Central memory CD8-positive, alpha-beta T cell (primary cell): ENCODE measurements at places on chromosomes 4 and X.
A peak's percentile ranks its signal among the peaks of the same experiment; 100 is the strongest.

DNA sequence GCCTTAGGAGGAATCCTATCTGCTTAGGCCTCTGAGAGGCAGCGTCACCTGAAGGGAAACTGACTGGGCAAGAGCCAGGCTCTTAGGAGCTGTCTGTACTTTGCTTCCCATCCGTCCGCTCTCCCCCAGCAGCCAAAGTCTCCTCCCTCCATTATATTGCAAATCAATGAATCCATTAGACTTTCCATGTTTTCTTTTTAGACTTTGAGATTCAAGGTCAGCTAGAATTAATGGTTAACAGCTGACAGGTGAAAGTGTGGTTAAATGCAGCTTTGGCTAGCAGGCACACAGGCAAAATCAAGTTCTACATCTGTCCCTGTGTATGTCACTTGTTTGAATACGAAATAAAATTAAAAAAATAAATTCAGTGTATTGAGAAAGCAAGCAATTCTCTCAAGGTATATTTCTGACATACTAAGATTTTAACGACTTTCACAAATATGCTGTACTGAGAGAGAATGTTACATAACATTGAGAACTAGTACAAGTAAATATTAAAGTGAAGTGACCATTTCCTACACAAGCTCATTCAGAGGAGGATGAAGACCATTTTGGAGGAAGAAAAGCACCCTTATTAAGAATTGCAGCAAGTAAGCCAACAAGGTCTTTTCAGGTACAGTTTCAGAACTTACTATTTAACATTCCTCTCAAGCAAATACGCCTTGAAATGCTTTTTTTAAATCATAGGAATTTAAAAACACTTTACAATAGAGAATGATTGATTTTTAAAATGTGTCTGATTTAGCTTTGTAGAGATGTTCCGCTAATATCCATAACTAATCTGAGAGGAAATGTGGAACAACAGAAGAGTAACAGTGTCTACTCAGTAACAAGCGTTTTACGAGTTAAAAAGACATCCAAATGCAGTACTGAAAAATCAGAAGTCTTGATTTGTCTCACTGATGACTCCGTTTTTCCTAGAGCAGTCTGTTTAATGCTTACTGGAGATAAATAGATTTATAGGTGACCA, at the start of gene F11:
Gene F11 (plus strand): TSS at position 507 of the 970 bp plus-strand sequence. CDS start 948 bp downstream, outside the sequence.
- DNase-seq: no peak

DNA sequence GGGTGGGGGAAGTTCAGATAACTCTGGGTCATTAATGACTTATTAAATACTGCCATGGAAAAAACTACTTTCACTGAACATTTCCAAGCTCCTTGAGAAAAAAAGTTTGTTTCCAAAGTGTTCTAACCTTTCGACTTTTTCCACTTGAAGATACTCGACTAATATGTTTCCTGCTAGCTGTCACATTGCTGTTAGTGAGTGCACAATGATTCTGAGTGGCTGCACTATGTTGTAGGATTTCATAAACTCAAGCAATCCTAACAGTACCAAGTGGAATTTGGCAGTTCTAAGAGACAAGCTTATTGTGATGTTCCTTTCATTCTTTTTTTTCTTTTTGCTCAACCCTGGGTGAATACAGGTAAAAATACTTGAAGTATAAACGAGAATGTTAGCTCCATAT, 33.4 kb downstream of the GRXCR1 start:
- DNase-seq: no peak

DNA sequence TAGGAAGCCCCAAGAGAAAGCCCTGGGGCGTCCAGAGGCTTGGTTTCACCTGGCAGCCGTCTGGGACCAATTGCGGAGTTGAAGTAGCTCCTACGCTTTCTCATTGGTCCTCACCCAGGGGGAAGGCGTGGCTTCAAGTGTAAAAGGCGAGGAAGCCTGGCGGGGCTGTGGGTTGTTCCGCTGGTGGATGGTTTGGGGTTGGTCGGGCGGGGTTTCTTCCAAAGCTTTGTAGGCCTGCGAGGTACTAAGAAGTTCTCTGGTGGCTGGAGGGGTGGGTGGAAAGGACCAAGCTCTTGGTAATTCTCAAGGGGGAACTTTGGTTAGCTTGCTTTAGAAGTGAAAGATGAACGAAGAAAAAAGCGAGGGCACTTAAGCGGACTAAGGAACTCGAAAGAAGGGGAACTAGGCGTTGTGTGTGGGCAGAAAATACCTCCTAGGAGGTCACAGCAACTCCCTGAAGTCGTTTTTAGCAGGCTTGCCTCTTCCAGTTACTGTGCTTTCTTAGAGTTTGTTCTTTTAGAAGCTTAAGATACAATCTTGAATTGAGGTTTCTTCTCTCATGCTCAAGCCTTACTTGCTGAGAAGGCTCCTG, 36.6 kb downstream of the CCNG2 start:
- DNase-seq: peak; percentile 37

DNA sequence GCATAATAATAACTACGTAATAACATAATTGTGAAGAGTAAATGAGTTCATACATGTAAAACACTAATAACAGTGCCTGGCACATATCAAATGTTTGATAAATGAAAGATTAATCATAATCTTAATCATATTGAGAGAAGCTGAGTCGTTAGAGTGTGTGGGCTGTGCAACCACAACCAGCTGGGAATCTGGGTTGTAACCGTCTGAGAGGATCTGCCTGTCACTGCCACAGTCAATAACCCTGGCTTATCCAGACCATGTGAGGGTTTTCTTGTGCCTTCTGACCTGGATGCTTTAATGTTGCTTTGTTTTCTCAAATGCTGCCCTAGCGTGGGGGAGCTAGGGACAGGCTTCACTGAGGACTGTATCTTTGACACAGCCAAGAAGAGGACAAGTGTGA, 73.9 kb downstream of the TRPC5 start:
- DNase-seq: no peak

DNA sequence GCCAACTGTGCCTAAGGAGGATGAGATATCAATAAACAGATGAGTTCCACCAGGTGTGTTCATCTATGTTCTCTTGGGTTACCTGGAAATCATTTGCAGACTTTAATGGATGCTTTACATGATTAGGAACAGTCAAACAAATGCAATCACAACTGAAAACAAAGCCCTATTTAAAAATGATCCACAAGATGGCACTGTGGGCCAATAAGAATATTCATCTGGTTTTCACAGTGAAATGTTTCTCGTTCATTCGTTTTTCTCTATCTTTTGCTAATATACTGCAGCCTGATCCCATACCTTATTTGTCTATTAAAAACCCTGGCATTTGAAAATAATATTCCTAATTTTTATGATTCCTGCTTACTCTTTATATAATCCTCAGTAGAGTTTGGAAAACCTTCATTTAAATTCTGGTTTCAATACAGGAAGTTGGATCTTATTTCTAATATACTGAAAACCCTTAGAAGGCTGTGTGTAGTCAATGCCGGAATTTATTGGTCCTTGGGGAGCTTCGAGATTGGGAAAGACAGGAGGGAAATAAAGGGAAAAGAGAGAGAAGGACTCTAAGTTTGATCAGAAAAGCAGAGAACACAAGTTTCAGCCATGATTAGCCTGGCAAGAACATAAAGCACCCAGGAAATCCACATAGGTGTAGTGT, 63.8 kb upstream of the TAPT1 start:
- DNase-seq: no peak

DNA sequence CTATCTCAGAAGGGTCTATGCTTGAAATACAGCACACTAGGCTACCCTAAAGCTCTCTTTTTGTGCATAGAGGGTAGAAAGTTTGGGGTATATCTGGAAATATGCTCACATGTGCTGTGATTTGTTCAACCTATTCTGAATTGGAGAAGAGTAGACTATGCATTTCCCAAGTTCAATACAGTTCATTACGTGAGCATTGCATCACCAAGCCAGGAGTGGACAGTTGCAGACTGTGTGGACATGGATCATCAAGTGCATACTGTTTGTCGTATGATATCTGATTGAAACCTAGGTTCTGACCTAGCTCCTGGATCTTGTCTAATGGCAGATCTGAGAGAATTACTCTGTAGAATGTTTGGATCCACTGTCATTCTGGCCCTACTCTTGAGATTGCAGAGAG, 161.1 kb downstream of the FRAS1 start:
- no peak for DNase-seq

GRCh38 chrX:65690057-65690855, 22.8 kb downstream of the MSN start:
- no peak for DNase-seq

DNA sequence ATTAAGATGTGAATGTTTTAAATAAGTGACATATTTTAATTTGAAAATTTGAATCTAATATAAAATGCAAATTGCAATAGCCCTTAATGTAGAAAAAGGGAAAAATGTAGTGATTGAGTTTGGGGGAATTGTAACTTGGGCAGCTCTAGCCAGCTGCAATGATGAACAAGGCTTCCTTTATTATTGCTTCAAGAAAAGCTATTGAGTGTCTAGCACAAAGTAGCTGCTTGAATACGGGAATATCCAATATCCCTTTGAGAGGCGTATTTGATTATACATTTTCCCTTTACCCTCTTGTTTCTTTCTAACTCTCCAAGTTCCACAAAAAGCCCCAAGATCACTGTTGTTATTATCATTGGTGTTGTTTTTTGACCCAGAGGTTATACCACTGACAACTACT, 21.8 kb downstream of the IL1RAPL1 start:
- no peak for DNase-seq

DNA sequence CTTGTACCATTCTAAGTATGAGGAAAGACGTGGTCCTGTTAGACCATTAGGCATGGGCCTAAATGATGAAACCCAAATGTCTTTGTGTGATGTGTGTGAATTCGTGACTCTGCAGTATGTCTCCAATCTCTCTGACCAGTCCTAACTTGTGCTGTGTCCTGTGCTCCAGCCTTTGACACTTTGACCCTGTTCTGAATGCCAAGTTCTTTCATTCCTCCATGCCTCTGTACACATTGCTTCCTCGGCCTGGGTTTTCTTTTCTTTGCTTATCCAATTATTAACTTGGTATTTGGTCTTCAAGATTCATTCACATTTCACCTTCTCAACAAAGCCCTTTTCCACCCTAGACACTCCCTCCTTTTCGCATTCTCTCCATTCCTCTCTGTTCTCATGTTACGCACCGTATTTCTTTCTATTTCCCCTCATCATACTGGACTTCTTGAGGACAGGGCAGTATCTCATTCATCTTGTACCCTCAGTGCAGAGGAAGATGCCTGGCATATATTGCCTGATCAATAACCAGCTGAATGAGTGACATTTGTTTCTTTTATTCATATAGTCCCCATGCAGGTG, 138.7 kb downstream of the F11 start:
- DNase-seq: no peak

- no peak for DNase-seq
Observed at GRCh38 chrX:39762266-39762841, 335.4 kb downstream of the BCOR start.

GRCh38 chr4:39227906-39228305, 45.6 kb downstream of the WDR19 start:
- no peak for DNase-seq

DNA sequence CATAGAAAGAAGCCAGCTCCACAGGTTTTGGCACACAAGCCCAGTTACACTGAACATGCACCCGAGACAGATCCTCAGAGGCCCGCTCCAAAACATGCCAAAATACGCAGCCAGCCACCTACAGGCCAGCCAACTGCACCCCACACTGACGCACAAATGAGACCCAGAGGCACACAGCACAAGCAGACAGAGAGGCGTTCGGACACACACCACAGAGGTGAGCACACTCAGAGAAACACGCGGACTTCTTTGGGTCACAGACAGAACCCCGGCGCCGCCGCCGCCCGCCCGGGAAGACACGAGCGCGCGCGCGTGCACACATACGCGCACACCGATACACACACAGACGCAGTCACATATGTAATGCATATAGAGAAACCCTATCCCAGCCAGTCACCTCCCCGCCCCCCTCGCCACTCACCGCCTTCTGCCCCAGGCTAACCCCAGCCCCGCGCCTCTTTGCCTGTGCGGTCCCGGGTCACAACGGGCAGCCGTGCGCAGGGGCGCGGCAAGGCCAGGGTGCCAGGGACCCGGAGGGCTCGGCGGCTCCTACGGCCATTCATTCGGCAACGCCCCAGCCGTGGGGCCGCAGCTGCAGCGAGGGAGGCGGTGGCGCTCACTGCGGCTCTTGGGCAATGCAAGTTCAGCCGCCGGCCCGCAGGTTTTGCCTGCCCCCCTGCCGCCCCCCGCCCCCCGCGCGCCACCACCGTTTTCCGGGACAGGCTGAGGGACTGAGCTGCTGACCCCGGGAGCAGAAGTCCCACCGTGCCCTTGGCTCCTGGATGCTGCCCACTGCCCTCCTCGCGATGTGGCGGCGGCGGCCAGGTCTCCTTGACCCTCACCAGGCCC, 553 bp downstream of the SEPTIN6 start:
- peak; percentile 37 for DNase-seq

DNA sequence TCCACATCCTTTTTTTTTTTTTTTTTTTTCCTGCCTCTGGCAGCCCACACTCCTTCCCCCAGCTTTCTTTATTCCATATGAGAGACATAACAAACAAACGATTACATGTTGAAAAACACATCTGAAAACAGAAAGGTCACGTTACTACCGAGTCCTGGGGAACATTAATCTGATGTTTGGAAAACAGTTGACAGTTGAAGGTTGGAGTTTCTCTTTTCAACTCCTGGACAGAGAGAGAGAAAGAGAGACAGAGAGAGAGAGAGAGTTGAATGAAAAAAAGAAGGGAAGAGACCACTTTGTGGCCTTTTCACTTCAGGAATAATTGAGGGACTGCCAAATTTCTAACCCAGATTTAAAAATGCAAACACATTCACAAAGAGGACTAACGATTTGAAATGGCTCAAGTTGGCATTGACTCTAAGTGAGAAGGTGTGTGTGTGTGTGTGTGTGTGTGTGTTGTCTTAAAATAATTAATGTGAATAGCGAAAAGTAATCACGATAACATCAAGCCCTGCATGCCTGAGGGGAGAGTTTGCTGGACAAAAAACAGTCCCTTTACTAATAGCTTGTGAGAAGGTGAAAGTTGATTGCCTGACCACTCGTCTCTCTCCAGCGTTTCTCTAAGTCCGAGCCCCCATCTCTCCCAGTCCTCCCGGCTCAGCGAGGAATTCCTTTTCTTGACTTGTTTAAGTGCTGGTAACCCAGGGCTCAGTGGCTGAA, 67.3 kb downstream of the FBXO8 start:
- DNase-seq: no peak

DNA sequence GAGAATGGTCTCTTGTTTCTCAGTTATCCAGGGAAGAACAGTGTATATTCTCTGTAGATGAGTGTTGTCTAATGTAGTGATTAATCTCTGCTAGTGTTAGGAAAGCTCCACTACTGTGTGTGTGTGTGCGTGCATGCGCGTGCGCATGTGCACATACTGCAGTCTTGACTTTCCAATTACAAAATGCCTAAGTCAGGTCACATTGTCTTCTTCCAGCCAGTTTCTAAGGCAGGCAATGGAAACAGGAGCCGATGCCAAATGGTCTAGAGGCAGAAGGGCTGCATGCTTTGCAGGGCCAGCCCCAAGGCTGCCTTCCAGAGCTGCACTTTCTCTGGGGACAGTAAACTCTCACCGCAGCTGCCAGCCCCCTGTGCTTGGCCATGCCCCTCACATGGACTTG, 30.5 kb upstream of the NAP1L5 start:
- DNase-seq: no peak

- DNase-seq: no peak
Observed at GRCh38 chrX:130295519-130296296, 27.0 kb upstream of the ZNF280C start.

- no peak for DNase-seq
Observed at GRCh38 chrX:53281321-53281822, at the start of gene IQSEC2. Gene IQSEC2, minus strand, starts transcription at chrX:53281584.
